ENCODE measurements at places on chromosomes 7 and 10.

DNA sequence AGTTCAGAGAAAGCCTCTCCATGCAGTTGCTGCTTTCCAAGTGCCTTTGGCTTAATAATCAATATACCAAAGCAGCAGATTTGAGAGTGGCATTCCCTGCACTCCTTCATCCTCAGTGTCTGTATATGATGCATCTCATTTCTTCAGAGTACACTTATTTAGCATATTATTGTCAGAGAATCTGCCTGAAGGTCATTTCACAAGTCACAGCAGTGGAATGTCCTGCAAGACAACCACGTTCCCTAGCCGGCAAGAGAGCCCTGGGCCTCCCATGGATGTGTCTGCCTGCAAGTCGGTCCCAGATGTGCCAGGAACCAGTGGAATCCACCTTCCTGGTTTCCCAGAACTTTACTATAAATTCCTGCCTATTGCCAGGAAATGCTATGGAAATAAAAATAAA lies 289.4 kb upstream of the IGFBP3 start:
- H3K4me1 ChIP-seq = no peaks in the 10 kb centered on the region
- H3K27ac ChIP-seq = no peak overlapping the region
- DNase-seq = no peak
- H3K4me3 ChIP-seq = no peak overlapping the region

GRCh38 chr7:101632641-101633040 lies 3.5 kb upstream of the MYL10 start:
- H3K27me3 ChIP-seq = no peaks in the 10 kb centered on the region
- no peak overlapping the region for H3K4me3 ChIP-seq
- H3K4me1 ChIP-seq = peaks cover 2% of the 10 kb centered on the region

GRCh38 chr7:50138101-50138500 lies 45.1 kb upstream of the ZPBP start:
- no peak overlapping the region for H3K4me3 ChIP-seq
- no peaks in the 10 kb centered on the region for H3K27me3 ChIP-seq
- H3K4me1 ChIP-seq = no peaks in the 10 kb centered on the region
- H3K27ac ChIP-seq = no peak overlapping the region

GRCh38 chr7:16260236-16260728 lies 161.1 kb downstream of the CRPPA start:
- H3K4me3 ChIP-seq = no peak overlapping the region
- DNase-seq = no peak
- no peaks in the 10 kb centered on the region for H3K36me3 ChIP-seq
- no peaks in the 10 kb centered on the region for H3K27me3 ChIP-seq
- no peak overlapping the region for H3K27ac ChIP-seq
- H3K4me1 ChIP-seq = no peaks in the 10 kb centered on the region

- no peak overlapping the region for H3K4me3 ChIP-seq
- DNase-seq = no peak
- H3K27me3 ChIP-seq = no peaks in the 10 kb centered on the region
- H3K36me3 ChIP-seq = no peaks in the 10 kb centered on the region
Observed at GRCh38 chr7:20534543-20534942, 80.9 kb upstream of the ABCB5 start.

DNA sequence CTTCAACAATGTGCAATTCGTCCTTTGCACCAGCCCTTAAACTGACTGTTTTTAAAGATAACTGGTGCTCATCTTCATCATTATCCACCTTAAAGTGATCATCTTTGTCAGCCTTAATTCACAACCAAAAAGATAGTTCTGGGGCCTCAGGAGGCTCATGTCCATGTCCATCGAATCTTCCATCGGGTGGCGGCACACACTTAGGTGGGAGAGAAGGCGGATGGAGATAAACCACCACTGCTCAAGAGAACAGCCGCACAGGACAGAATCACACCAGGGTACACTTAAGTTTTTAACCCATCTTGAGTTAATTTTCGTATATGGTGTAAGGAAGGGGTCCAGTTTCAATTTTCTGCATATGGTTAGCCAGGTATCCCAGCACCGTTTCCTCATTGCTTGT lies 24.8 kb downstream of the OIT3 start:
- no peak overlapping the region for H3K4me3 ChIP-seq
- no peaks in the 10 kb centered on the region for H3K4me1 ChIP-seq
- H3K27ac ChIP-seq = no peak overlapping the region
- no peak for DNase-seq
- H3K27me3 ChIP-seq = no peaks in the 10 kb centered on the region

GRCh38 chr7:82964150-82964882 lies 198.4 kb downstream of the PCLO start:
- no peaks in the 10 kb centered on the region for H3K36me3 ChIP-seq
- H3K4me3 ChIP-seq = no peak overlapping the region
- H3K4me1 ChIP-seq = no peaks in the 10 kb centered on the region
- no peak for DNase-seq
- H3K27ac ChIP-seq = no peak overlapping the region

GRCh38 chr7:36879021-36879420 lies 154.7 kb upstream of the AOAH start:
- no peaks in the 10 kb centered on the region for H3K36me3 ChIP-seq
- H3K4me1 ChIP-seq = peaks cover 3% of the 10 kb centered on the region
- H3K27me3 ChIP-seq = no peaks in the 10 kb centered on the region
- DNase-seq = no peak
- no peak overlapping the region for H3K4me3 ChIP-seq

GRCh38 chr10:7408291-7409044 lies 2.4 kb downstream of the SFMBT2 start:
- H3K27me3 ChIP-seq = peaks cover 15% of the 10 kb centered on the region
- no peak for DNase-seq
- peak overlapping the region; percentile 49 for H3K4me3 ChIP-seq
- no peaks in the 10 kb centered on the region for H3K36me3 ChIP-seq

- DNase-seq = no peak
- no peak overlapping the region for H3K27ac ChIP-seq
- H3K36me3 ChIP-seq = peaks cover 51% of the 10 kb centered on the region
- H3K27me3 ChIP-seq = no peaks in the 10 kb centered on the region
Observed at GRCh38 chr7:99399597-99399996, 8.8 kb downstream of the PDAP1 start.

DNA sequence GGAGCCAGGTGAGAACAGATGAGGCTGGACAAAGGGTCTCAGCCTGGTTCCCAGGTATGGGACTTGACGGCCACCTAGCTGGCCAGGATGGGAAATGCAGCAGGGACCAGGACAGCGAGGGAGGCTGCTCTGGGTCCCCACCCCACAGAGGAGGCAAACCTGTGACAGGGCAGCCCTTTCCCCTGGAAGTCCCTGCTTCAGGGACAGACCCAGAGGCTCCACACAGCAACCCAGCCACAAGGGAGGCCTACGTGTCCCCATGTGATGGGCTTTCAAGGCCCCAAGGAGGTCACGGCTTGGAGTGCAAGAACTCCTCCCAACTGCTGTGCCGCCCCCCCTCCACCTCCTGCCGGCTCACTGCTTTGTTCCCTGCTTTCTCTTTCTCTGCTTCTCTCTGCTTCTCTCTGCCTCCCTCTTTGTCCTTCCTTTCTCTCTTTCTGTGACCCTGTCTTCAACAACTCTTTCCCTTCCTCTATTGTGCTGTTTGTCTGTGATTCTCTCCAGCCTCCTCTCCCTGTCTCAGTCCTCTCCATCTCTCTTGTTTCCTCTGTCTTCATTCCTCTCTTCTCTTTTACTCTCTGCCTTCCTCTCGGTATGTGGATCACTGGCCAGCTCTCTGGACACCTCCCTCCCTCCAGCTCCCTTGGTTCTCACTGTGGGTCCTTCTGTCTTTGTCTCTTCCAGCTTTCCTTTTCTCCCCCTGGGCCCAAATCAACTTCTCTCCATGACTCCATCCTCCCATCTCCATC lies 9.6 kb upstream of the EIF5AL1 start:
- no peak for DNase-seq
- H3K4me1 ChIP-seq = no peaks in the 10 kb centered on the region
- H3K27me3 ChIP-seq = no peaks in the 10 kb centered on the region

GRCh38 chr7:28705350-28705749 lies 252.8 kb downstream of the TRIL start:
- H3K27ac ChIP-seq = no peak overlapping the region
- no peaks in the 10 kb centered on the region for H3K4me1 ChIP-seq
- no peak for DNase-seq
- H3K27me3 ChIP-seq = no peaks in the 10 kb centered on the region

DNA sequence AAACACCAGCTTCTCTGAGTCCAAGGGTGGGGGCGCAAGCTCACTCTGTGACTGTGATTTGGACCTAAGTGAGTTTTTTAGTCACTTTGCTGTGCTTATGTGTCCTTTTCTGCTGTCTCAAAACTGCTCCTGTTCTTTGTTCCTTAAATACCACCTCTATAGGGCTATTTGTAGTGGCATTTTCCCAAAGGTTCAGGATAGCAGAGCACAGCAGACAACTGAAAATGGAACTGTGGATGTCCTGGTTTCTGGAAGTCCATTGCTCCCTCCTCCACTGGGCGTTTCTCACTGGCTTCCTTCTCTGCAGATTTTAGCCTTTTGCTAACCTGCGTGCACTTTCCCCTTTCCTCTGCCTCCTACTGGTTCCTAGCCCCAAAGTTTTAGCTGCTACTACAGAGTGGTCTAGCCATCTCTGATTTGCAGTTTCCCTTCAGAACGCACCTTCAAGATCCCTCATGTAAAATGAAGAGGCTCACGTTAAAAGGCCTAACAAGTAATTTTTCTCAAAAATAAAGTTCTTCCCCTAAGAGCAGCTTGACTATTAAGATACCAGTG lies 25.6 kb downstream of the BLVRA start:
- no peaks in the 10 kb centered on the region for H3K36me3 ChIP-seq
- H3K27ac ChIP-seq = no peak overlapping the region
- no peaks in the 10 kb centered on the region for H3K4me1 ChIP-seq
- DNase-seq = no peak
- H3K4me3 ChIP-seq = no peak overlapping the region

DNA sequence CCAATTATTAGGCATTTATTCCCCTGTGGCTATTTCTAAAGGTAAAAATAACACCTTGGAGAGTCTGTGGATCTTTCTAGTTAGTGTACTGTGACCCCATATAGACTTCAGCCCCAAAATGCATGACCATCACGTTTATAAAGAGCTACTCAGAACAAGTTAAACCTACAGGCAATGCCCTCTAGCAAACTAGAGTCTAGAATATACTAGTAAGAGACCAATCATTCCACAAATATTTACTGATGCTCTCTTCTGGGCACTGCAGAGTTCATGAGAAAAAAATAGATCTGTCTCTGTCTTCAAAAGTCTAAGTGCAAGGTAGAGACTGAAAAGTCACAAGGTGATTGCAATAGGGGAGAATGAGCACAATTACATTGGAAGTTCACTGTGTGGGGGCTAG lies 20.5 kb upstream of the CALD1 start:
- no peaks in the 10 kb centered on the region for H3K27me3 ChIP-seq
- no peak for DNase-seq
- no peaks in the 10 kb centered on the region for H3K36me3 ChIP-seq
- H3K4me1 ChIP-seq = no peaks in the 10 kb centered on the region
- H3K4me3 ChIP-seq = no peak overlapping the region

DNA sequence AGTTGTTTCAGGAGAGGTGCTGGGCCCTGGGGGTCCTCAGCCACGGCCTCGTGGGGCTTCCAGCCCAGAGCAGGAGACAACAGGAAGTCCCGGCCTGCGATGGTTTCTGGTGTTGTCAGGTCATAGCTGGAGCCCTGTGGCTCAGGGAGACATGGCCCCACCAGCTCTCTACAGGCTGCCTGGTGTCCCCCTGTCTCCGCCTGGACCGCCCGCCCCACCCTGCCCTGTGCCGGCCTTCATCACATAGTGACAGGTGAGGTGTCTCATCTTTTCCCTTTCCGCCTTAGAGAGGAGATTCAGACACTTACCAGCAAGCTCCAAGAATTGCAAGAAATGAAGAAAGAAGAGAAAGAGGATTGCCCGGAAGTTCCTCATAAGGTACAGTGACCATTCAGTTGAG lies 35.8 kb downstream of the IQCE start:
- no peaks in the 10 kb centered on the region for H3K27me3 ChIP-seq
- H3K27ac ChIP-seq = no peak overlapping the region
- H3K4me1 ChIP-seq = no peaks in the 10 kb centered on the region
- no peaks in the 10 kb centered on the region for H3K36me3 ChIP-seq

DNA sequence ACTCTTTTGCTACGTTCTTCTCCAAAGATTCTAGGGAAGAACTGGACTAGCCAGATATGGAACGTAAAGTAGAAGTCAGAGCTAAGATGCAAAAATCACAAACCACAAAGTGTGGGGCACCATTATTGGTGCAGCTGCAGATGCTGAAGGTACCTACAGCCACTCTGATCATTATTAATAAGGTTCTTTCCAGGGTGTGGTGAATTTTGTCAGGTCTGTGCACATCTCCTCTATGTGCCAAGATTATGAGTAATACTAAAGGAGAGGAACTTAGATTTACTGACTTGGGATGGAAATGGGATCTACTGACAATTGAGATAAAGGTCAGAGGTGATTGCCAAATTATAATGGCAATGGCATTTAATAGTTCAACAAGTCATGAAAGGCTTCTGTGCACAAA lies 148.2 kb downstream of the RAPGEF5 start:
- no peaks in the 10 kb centered on the region for H3K36me3 ChIP-seq
- H3K27me3 ChIP-seq = no peaks in the 10 kb centered on the region
- no peaks in the 10 kb centered on the region for H3K4me1 ChIP-seq

GRCh38 chr10:129915526-129916378 lies 48.3 kb downstream of the EBF3 start:
- DNase-seq = no peak
- no peak overlapping the region for H3K27ac ChIP-seq
- peaks cover 5% of the 10 kb centered on the region for H3K4me1 ChIP-seq
- H3K36me3 ChIP-seq = no peaks in the 10 kb centered on the region
- H3K27me3 ChIP-seq = no peaks in the 10 kb centered on the region
- no peak overlapping the region for H3K4me3 ChIP-seq

- no peak overlapping the region for H3K4me3 ChIP-seq
- no peaks in the 10 kb centered on the region for H3K4me1 ChIP-seq
- H3K27ac ChIP-seq = no peak overlapping the region
- H3K27me3 ChIP-seq = no peaks in the 10 kb centered on the region
- DNase-seq = no peak
Observed at GRCh38 chr10:35025916-35026315, 64.2 kb downstream of the CUL2 start.

DNA sequence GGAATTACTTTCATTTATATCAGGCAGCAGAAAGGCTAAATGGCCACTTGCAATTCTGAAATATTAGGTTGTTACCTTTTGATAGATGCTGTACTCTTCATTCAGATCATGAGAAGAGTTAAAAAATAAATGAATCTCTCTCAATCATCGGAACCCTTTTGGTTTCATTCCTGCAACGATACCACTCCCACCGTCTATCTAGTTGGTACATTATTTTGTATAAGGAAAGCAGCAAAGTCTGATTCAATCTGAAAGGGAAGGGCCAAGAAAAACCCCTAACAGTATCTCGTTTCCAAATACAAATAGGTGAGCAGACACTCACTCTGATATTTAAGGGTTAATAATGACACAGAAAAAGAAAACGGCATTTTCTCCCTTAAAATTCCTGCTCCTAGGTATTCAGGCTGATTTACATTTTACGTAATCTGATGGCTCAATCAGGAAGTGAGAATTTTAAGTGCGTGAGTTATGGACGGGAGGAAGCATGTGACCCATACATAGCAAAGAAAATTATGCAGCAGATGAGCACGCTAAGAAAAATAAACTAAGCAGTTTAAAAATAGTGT lies 209.4 kb upstream of the KLF14 start:
- H3K36me3 ChIP-seq = no peaks in the 10 kb centered on the region
- H3K4me3 ChIP-seq = no peak overlapping the region
- no peak overlapping the region for H3K27ac ChIP-seq
- H3K4me1 ChIP-seq = peaks cover 3% of the 10 kb centered on the region

Measured in iPS DF 6.9 (cell line).